OCI-M1 (cell line): ENCODE measurements at places on chromosomes 7 and 10.
A peak's percentile ranks its signal among the peaks of the same experiment; 100 is the strongest.

GRCh38 chr10:18658271-18659124 lies 733 bp upstream of the ARL5B start:
- DNase-seq, result peak; percentile 68

DNA sequence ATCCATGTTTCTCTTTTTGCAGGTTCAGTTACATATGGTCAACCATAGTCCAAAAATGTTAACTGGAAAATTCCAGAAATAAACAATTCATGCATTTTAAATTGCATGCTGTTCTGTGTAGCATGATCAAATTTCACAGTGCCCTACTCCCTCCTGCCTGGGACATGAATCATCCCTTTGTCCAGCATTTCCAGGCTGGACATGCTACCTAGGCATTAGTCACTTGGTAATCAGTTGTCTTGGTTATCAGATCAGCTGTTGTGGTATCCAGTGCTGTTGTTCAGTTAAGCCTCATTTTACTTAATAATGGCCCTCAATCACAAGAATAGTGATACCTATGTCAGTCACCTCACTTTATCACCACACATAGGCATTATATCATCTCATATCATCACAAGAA lies 7.3 kb upstream of the PNLIP start:
- no peak for DNase-seq

GRCh38 chr7:70285187-70285586 lies 686.9 kb downstream of the AUTS2 start:
- DNase-seq, result no peak

DNA sequence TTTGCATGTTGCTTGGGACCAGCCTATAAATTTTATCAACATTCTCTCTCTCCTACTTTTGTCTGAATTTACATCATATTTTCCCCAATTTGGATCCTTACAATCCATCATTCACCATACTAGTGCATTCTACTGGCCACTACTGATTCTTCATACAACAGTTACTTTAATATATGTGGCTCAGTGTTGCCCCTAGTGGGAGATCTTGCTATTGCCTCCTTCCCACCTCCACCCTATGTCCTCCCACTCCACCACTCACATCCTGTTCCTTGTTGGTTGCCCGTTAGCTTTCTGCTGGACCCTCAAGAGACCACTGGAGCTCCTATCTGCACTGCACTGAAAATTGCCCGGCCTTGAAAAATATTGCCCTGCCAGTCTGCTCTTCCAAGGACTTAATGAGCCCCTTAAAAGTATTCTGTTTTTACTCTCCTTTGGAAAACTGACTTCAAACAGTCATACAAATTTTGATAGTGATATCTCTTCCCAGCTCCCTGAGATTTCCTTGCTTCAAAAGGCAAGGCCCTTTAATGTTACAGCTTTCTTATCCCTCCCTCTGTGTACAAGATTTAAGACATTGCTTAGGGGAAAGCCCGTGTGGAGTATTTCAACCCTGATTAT lies 243.2 kb upstream of the TMEM229A start:
- peak; percentile 81 for DNase-seq

GRCh38 chr10:75955973-75956502 lies 524.6 kb downstream of the LRMDA start:
- no peak for DNase-seq

GRCh38 chr7:103382032-103382402 lies 34.6 kb downstream of the PSMC2 start:
- no peak for DNase-seq

DNA sequence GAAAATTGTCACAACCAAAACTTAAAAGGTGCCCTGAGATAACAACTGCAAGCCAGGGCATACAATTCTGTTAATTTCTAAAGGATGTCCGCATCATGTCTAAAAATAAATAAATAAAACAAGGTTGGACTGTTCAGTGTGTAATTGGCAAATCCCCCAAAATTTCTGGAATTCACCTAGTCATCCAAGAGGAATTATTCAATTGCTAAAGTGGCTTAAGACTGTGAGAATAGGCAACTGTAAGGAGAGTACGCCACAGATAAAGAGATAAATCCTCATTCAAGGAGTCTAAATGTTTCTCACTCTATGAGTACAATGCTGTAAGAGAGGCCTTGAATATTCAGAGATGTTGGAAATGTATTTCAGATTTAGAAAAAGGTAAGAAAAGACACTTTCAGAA lies 37.2 kb downstream of the PIK3AP1 start:
- DNase-seq, result no peak

GRCh38 chr7:101507791-101508252 lies 121.3 kb downstream of the MYL10 start:
- peak; percentile 78 for DNase-seq

GRCh38 chr10:59310324-59310914 lies 51.9 kb downstream of the FAM13C start:
- DNase-seq, result no peak

DNA sequence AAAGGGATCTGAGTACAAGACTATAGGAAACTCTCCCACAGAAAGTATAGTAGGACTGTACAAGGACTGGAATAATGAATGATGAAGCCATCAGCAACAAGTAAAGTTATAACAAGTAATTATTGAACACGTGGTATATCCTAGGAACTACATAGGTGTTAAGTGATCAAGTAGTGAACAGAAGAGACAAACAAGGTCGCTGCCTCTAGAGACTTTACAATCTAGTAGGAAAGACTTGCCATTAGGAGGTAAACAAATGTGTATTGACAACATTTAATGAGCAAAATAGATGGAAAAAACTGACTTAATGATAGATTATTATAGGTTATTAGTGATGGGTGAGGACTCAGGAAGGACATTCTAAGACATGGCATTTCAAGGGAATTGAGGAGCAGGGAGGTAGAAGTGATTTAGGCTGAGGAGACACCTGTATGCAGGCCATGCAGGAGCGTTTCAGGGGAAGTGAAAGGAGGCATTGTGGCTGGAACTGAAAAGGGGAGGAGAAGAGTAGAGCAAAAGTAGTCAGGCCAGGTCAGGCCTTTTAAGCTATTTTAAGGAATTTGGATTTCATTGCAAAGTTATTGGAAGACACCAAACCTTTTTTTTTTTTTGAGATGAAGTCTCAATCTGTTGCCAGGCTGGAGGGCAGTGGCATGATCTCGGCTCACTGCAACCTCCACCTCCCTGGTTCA lies 8.5 kb upstream of the GLCCI1 start:
- no peak for DNase-seq

GRCh38 chr10:27699776-27700175 lies 45.8 kb downstream of the MKX start:
- DNase-seq, result no peak

- no peak for DNase-seq
Measured at GRCh38 chr7:106183952-106184351, 71.8 kb upstream of the SYPL1 start.

- no peak for DNase-seq
Measured at GRCh38 chr7:70571961-70572360, 560.0 kb upstream of the GALNT17 start.

- DNase-seq, result no peak
Measured at GRCh38 chr10:23120001-23120934, 24.9 kb downstream of the MSRB2 start.

DNA sequence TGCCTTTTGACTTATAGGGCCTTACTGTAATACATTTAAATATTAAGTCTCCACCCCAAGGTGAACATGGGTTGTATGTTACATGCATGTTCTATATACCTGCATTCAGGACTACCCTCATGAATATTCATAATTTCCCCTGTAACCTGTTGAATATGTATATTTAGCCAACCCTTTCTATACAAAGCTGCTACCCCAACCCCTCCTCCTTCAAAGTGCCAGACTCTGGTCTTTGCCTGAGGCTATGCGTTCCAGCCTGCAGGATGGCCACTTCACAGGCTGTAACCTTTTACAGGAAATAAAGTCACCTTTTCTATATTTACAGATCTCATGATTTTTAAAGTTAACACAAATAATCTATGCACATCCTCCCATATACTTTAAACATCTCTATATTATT lies 10.1 kb upstream of the UNC5B start:
- no peak for DNase-seq

DNA sequence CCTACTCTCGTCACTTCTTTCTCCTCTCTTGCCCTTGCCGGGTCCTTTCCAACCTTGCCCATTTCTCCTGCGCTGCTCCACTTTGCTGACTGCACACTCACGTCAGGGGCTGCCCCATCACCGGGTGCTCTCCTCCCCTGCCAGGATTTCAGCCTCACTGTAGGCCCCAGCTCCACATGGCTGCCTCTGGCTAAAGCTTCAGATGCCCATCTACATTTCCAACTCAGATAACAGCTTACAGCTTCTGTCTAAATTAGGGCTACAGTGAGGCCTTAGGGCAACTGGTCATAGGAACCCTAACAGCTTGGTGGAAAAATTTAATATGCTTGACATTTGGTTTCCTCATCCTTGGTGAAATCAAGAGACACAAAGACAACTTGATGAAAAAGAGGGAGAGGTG lies 25.9 kb downstream of the C10orf120 start:
- DNase-seq, result no peak

GRCh38 chr10:98470850-98471249 lies 24.1 kb upstream of the HPS1 start:
- DNase-seq, result no peak

DNA sequence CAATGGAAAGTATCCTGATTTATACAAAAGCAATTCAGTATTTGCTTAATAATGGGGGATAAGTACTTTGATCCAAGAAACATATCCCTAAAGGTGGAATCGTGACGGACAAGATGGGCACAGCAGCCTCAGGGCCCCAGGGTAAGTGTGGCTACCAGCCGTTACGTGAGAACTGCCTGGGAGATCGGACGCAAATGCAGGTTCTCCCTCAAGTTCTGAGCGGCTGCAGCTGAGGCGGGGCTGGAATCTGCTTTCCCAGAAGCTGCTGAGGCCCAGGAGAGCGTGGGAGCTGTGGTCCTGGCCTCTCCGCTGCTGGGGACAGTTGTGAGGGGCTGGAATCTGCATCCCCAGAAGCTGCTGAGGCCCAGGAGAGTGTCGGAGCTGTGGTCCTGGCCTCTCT lies 13.5 kb downstream of the FOXL3 start:
- no peak for DNase-seq

GRCh38 chr10:31687663-31688482 lies 240.8 kb downstream of the ARHGAP12 start:
- DNase-seq, result no peak
